ENCODE measurements at places on chromosomes 4 and X.

- no peak for DNase-seq
Measured at GRCh38 chr4:151604238-151604637, 156.6 kb downstream of the GATB start.

- no peak for DNase-seq
Measured at GRCh38 chr4:2991243-2991642, 27.9 kb downstream of the GRK4 start.

GRCh38 chr4:152344001-152344400 lies 191.9 kb downstream of the FBXW7 start:
- no peak for DNase-seq

- no peak for DNase-seq
Measured at GRCh38 chr4:184940500-184940899, 77.8 kb upstream of the HELT start.

DNA sequence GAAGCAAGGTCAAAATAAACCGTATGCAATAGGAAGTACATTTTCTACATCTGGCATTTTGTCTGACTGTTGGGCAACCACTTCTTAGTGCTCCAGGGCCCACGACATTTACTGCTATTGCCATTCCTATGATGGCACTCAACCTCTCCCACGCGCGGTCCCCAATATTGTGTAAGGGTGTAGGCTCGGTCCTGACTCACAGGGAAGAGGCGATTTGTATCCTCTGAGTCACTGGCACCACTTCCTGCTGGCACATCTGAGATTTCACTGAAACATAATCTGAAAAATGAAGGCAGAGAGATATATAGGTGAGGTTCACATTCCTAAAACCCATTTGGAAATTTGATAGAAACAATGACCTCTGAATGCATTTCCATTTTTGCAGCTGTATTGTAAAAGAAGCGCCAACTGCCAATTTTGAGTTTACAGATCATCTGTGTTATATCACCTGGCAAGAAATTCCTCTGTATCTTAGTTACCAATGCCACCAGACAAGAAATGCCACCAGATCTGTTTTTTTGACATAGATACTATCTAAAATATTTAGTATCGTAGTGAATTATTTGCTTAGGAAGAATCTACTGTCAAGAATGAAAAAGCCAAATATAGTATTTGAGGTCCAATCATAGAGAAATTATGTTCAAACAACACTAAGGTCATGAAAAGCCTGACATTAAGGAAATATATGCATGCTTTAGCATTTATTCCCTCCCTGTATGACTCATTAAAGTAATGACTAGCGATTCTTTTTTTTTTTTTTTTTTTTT lies 9.8 kb downstream of the EREG start:
- DNase-seq = no peak

DNA sequence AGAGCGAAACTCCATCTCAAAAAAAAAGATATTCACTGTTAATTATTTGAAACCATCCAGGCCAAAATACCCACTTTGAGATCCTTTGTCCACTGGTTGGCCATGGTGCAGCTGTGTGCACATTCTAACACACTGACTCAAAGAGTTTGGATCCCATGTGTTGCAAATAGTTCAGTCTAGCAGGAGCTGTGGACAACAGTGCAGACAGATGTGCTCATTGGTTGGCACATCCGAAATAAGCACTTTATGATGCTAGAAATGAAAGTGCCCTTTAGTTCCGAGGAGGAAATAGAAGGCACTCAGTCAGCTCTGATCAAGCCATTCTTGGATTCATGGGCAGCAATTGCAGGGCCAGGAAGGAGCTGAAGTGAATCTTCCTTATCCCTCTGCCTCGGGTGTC lies 63.0 kb upstream of the TMEM150C start:
- no peak for DNase-seq

DNA sequence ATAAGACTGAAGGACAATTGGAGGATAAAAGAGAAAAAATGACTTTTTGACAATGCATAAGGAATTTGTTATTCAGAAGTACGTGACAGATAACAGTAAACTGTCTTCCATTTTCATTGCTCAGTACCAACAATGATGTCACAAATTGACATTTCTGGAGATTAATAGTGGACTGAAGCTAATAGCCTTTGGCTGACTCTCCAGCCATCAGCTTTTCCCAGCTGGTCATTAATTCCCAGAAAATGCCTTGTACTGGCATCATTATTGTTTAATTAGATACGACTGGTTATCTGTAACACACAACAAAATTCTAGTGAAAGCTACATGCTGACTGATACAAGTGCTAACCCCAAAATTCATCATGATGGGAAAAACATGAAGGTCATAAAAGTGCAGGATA lies 147.9 kb upstream of the FGF13 start:
- DNase-seq = no peak

DNA sequence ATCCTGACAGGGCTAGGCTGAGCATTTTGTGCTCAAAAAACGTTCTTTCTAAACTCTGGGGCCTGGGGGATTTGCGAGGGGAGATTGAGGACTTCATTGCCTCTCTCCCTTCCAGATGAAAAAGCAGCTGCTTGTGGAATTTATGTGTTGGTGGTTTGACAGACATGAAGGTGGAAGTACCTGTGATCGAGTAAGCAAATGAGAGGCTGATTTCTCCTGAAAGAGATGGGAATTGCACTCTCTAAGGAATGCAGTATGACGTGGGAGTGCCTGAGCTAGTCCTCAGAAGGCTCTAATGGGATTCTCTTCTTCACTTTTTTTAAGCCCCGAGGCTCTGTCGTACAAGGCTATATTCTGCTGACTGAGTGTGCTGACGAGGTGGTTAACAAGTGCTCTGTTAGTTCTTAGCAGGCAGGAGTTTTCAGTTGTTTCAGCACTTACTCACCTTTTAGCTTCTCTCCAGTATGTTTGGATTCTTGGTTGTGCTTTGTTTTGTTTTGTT lies 426.8 kb upstream of the CNKSR2 start:
- DNase-seq = no peak

- DNase-seq = no peak
Measured at GRCh38 chr4:40124690-40125089, 68.0 kb downstream of the N4BP2 start.

- peak; percentile 36 for DNase-seq
Measured at GRCh38 chrX:46325312-46325877, 219.8 kb downstream of the ZNF674 start.

- no peak for DNase-seq
Measured at GRCh38 chr4:186826846-186827533, 103.3 kb upstream of the FAT1 start.

- DNase-seq = no peak
Measured at GRCh38 chrX:138763761-138764160, 52.2 kb upstream of the FGF13 start.

- DNase-seq = no peak
Measured at GRCh38 chr4:69830560-69831269, 29.2 kb downstream of the SULT1E1 start.

GRCh38 chr4:61094854-61095598 lies 105.1 kb upstream of the ADGRL3 start:
- no peak for DNase-seq

DNA sequence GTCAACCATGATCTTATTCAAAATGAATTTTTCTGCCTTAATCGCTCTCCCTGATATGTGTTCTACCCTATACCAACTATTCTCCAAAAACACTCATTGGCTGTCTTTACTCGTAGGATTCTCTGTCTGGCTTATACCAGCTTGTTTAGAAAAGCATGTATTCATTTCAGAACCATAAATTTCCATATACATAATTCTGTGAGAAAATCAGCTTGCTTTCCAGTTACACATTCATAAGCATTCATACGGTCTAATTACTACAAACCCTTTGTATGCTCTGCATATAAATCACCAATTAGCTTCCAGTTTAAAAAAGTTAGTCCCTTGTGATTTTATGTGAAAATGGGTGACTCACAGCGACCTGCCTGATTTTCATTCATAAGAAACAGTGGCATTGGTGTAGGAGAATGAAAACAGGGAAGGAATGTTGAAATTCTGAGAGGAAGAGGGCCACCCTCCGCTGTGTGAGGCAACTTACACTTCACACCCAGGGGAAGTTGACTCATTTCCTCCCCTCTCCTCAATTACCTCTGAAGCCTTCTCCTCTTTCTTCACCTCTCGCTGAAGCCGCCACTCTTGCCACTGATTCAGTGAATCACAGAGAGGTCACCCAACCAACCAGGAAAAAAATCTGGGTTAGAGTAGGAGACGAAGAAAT lies 63.3 kb downstream of the MEPE start:
- peak; percentile 1 for DNase-seq

DNA sequence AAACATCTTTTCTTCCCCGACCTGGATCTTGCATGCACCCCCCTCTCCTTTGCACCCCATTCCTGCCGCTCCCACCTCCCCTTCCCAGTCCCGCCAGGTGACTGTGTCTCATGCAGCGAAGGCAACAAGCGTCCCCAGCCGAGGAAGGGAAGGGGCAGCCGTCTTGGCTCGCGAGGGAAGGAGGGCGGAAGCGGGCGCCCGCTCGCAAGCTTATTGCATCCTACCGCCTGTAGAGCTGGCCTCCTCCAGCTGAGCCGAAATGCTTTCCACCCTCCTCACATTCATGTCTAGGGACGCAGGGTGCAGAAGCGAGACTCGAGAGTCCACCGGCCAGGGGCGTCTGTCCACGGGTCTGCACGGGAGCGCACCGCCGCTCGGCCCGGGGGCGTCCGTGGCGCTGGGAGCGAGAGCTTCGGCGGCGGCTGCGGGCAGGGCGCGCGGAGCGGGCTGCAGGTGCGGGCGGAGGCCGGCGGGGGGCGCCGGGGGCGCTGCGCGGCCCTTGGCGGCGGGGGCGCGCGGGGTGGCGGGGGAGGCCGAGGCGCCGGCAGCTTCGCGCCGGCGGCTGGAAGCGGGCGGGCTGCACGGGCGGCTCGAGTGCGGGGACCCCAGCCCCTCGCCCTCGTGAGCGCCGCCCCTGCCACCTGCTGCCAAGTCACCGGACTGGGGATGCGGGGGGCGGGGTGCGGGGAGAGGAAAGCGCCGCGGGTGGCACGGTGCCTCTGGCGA lies at the start of gene KCNIP4:
Gene KCNIP4 (minus strand): TSS at position 426 of the 726 bp plus-strand sequence.
- DNase-seq = no peak

DNA sequence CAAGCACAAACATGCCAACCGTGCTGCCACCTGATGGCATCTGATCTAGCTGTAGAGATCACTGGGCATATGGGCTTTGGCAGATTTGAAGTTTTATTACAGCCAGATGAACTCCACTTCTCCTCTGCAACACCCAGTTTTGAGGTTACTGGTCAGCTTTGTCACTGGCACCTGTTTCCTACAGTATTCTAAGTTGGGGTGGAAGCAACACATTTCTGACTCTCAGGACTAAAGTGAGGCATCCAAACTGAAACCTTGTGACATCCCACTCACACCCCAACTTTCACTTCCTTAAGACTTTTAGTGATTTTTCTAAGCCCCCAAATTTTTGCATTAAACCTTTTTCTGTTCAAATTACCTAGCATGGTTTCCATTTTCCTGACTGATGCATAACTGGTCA lies 115.1 kb upstream of the PCDH18 start:
- no peak for DNase-seq

GRCh38 chrX:8783097-8783713 lies 18.0 kb downstream of the FAM9A start:
- peak; percentile 21 for DNase-seq

- DNase-seq = no peak
Measured at GRCh38 chrX:111006116-111006515, 89.9 kb upstream of the PAK3 start.

GRCh38 chrX:41085512-41085877 lies 250 bp downstream of the USP9X start:
- peak; percentile 48 for DNase-seq

- no peak for DNase-seq
Measured at GRCh38 chr4:123802082-123802645, 405.6 kb downstream of the SPRY1 start.

DNA sequence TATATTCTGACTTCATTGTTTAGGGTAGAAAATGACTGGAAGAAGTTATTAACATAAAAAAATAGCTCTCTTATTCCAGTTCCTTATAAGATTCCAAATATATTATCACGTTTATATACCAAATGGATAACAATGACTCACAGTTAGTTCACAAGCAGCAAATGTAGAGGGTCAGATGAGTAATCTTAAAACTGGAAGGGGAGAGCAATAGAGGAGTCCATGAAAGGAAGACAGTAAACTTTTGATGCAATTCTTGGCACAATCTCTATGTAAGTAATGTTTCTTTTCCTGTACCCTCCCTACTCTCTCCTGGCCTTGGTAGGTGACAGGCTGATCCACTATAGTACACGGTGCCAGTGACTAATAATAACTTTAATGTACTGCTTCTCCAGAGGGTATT lies 259.0 kb upstream of the TRPC5 start:
- DNase-seq = no peak

GRCh38 chrX:30874851-30875250 lies 14.2 kb downstream of the TAB3 start:
- no peak for DNase-seq

DNA sequence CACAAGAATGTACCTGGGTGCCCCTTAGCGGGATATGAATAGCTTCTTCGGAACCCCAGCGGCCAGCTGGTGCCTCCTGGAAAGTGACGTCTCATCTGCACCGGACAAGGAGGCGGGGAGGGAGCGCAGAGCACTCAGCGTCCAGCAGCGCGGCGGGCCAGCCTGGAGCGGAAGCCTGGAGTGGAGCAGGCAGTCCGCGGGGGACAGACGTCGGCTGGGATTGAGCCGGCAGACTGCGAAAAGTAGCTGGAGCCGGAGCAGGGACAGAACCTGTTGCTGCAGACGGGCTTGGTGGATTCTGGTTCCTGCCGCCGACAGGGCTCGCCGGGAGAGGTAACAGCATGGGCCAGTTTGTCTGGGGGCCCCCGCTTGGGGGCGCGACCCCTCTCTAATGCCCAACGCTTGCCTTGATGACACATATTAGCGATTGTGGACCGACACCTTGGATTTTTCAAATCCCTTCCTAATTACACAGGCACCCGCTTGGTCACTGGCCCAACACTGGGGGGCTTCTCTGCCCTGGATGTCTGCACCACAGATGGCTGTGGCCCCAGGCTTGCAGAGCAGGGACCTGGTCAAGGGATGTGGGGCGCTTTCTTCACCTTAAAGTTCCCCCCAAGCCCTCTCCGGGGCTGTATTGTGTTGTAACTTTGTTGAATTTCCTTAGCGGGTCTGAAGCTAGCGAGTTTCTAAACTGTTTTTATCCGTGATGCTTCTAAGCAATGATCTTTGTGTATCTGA lies at the start of gene NPFFR2:
Gene NPFFR2 (plus strand): TSS at position 133 of the 741 bp plus-strand sequence. CDS start 96,592 bp downstream, outside the sequence.
- DNase-seq = no peak

GRCh38 chr4:102511830-102512605 lies 10.9 kb downstream of the NFKB1 start:
- DNase-seq = no peak

GRCh38 chr4:6907658-6908191 lies 1.9 kb upstream of the TBC1D14 start:
- no peak for DNase-seq
